ENCODE measurements at places on chromosomes 3 and 15.

DNA sequence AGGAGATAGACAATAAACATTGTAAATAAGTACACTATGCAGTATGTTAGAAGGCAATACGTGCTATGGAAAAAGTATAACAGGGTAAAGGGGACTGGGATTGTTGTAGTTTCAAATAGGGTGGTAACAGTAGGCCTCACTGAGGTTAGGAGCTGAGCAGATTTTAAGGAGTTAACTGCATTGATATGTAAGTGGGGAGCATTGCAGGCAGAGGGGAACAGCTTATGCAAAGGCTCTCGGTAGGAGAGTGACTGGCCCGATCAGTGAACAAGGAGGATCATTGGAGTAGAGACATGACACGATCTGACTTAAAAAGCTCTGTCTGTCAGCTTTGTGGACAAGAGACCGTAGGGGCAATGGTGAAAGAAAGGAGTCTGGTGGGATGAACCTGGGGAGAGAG, 46.8 kb downstream of the PCCB start:
- DNase-seq = no peak

GRCh38 chr15:76799760-76800159, 105.4 kb downstream of the SCAPER start:
- DNase-seq = no peak

DNA sequence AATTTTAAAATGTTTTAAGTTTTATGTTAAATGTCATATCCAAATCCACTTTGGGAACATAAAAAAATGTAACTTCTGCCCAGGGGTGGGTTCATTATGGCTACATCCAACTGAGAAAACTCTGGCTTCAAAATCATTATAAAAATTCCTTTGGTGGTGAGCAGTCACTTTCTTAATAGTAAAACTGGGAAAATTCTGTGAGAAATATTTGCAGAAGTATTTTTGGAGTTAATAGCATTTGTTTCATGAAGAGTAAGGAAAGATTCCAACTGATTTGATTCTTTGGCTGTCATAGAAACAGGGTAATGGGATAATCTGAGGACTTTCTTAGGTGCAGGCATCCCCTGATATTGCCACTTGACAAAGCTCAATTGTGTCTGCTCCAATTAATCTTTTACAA, 38.8 kb downstream of the CPA3 start:
- DNase-seq = no peak

DNA sequence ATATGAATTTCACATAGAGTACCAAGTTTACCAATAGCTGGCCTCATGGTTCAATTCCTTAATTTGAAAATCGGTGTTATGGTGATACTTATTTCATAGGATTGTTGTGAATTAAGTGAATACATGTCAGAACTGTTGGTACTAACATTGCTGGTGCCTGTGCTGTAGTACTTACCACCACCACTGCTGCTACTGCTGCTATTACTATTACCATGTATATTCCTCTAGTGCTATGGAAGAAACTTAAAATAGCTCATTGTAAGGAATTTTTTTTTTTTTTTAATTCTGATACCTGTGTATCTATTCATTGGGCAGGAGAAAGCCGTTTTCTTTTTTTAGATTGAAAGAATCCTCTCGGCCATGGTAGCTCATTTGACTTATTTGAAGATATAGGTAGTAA, 3.6 kb downstream of the FYTTD1 start:
- no peak for DNase-seq

- no peak for DNase-seq
These were observed 781.8 kb downstream of the NAALADL2 start for GRCh38 chr3:175640958-175641357.

DNA sequence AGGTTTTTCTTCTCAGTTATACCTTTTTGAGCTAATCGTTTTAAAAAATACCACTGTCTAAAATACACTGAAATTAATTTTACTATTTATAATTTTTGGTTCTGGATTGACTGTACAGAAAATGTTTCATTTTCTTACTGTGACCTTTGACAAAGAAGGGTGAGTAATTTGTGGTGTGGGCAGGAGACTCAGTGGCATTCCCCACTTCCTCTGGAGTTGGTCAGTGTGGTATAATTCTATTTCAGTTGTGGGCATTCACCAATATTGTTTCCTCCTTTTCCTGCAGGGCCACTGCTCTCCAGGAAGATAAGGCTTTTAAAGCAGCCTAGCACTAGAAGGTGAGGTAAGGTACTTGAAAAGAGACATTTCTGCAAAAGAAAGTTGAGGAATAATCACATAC, 6.5 kb downstream of the DAG1 start:
- DNase-seq = no peak

DNA sequence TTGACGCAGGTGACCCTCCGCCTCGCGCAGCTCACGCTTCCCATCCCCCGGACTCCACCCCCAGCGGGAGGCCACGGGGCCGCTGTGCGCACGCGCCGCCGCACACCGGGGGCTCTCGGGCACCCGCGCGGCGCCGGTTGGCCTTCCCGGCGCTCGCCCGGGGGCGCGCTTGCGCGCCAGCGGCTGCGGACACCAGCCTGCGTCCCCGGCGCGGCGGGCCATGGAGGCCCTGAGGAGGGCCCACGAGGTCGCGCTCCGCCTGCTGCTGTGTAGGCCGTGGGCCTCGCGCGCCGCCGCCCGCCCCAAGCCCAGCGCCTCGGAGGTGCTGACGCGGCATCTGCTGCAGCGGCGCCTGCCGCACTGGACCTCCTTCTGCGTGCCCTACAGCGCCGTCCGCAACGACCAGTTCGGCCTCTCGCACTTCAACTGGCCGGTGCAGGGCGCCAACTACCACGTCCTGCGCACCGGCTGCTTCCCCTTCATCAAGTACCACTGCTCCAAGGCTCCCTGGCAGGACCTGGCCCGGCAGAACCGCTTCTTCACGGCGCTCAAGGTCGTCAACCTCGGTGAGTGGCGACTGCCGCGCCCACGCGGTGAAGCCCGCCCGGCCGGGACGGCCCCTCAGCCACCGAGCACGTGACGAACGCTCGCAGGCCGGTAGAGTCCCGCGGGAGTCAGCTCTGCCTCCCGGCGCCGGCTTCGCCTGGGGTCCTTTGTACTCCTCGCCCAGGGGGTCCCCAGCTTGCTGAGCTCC, at the start of gene C15orf61:
C15orf61 (plus strand) TSS at position 103 of the 754 bp plus-strand sequence; CDS start at position 221, 118 bp downstream.
- peak; percentile 70 for DNase-seq

DNA sequence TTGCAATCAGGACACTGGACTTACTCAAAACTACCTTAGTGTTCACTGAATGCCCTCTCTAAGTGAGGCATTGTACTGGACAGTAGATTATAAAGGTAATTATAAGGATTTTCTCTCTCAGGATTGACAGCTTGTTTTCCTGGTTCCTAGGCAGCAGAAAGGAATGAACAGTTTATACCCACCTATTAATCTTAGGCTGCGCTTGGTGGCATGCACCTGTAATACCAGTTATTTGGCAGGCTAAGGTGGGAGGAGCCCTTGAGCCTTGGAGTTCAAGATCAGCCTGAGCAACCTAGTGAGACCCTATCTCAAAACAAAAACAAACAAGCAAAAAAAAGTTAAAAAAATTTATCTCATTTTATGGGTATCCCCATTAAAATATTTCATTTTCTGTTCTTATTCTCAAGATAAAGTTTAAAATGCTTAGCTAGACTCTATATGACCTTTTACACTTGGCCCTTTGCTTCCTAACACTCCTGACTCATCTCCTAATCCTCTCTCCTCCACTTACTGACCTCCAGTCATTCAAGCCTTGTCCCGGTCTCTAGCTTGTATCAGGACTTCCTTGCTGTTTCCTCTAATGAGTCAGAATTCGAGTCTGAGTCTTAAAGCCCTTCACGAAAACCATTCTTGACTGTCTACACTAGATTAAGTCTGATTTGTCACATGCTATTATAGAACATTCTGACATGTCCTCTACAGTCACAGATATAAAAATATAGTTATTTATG, 348.6 kb downstream of the NLGN1 start:
- DNase-seq = no peak

DNA sequence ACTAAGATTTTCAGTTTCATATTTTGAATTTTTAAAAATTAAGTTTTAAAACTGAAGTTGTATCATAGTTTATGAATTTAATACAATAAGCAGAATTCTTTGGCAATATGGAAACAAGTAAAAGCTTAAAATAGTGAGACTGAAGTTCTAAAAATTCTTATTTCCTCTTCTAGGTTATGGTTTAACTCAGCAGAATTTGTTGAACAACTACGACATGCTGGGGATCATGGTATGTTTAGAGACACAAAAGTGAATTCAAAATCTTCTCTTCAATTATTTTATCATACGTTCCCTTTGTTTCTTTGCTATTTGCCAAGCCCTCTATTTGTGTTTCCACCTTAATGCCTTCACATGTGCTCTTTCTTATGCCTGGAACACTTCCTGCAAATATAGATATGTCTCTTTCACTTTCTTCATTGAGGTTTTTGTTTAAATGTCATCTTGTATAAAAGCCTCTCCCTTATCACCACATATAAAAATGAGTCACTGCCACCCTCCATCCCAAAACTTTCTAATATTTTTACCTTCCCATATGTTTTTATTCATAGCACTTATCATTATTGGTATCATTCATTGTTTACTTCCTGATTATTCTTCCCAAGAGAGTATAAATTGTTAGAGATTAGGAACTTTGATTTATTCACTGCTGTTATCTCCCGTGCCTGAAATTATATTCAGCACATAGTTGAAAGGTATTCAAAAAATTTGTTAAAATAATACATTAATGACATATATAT, 6.4 kb downstream of the SUCNR1 start:
- DNase-seq = no peak

DNA sequence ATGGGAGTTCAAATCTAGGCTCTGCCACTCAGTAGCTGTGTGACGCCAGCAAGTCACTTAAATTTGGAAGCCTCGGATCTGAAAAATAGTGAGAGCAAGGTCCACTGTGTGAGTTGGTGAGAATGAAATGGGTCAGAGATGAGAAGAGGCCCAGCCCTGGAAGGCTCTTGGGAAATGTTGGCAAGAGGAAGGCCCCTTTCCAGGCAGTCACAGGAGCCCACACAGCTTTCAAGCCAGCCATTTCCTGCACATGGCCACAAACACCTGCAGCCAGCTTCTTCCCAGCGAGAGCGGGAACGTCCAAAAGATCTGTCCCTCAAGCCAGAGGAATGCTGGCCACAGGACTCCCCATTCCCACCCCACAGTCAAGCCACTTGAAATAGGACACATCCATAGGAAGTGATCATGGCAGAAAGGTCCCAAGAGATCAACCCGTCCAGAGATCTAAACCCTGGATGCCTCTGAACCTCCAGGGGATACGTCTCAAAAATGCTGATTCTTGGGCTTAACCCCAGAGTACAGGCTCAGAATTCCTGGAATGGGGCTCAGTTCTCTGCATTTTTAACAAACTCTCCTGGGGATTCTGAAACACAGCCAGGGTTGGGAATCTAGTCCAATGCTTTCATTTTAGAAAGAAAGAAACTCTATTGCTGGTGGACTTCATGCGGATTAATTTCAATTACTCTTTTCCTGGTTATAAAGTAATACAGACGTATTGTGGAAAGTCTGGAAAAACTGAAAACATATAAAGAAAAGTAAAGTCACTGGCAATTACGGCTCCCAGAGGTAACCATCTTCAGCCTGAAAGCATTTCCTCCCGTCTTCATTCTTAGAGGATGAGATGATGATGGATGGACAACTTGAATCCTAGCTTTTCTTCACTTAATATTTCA, 35.9 kb downstream of the NTRK3 start:
- DNase-seq = no peak

DNA sequence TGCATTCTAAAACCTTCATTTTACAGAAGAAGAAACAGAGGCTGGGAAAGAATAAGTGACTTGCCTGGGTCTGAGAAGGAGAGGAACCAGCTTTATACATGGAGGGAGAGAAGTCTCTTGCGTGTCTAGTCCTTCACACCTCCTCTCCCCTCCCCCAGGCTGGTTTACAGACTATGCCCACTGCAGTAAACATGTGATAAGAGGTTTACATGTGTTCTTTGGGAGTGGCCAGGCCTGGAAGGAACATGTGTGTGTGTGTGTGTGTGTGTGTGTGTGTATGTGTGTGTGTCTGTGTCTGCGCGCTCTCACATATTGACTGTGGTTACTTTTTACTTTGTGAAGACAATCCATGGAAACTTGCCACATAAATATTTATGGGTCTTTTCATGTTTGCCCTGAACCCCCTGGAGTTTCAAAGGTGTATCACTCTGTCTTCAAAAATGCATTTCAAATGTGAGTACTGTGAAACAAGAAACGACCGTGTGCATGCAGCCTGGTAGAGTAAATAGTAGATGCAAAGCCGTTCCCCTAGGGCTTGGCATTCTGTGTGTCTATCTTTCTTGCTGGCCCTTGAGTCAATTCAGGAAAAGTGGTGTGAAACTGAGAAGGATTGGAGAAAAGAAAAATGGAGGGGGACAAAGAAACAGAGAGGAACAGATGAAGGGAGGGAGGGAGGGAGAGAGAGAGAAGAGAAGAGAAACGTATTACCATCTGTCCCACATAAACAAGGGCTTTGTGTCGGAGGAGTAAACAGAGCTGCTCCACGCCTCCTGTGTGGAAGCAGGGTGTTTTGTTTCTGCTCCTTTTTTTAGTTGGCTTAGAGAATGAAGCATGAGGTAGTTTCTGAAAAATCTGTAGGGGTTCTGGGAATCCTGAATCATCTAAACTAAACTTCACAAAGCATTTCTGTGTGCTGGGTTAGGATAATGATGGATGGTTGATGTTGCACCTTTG, 51.7 kb downstream of the CLDN11 start:
- no peak for DNase-seq

DNA sequence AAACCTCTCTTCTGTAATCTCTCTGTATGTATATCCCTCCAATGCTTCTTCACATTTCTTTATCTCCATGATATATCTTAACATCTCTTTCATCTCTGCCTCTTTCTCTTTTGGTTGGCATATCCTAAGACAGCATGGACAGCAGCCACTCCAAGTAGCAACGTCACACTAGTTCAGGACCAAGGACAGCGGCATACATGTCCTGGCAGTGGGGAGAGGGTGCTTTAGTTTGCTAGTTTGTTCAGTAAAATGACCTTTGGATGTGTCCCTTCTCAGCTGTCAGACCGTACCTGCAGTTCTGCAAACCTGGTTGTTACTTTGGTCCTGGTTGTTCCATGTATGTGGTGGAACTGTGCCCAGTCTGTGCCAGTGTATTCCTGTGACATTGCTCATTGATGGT, 225.6 kb upstream of the ROPN1 start:
- DNase-seq = no peak

GRCh38 chr3:130759692-130760338, 13.2 kb upstream of the PIK3R4 start:
- DNase-seq = no peak
